Stimulated activated CD4-positive, alpha-beta T cell treated with anti-CD3 and anti-CD28 coated beads, TNF-alpha, amount 100 ng/mL, for 1 hour (primary cell): ENCODE measurements at places on chromosomes 13 and 19.

- no peak for DNase-seq
Observed at GRCh38 chr13:79386125-79386826, 19.8 kb downstream of the RBM26 start.

- no peak for DNase-seq
Observed at GRCh38 chr13:26629260-26629825, 71.9 kb downstream of the WASF3 start.

DNA sequence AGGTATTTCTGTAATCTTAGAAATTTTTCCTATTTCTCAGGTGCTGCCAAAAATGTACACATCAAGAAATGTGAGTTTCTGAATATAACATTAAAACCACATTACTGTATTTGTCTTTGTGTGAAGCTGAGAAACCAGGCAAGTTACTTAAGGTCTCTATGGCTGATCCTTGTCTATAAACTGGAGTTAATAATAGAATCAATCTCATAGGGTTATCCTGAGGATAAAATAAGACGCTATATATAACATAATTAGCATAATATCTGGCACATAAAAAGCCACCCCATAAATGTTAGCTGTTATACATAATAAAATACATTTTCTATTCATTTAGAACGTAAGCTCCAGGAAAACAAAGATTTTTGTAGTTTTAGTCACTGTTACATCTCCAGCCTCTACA is 6.1 kb downstream of the RNF6 start:
- DNase-seq: no peak

GRCh38 chr13:101447852-101448251 is 4.6 kb upstream of the ITGBL1 start:
- no peak for DNase-seq

DNA sequence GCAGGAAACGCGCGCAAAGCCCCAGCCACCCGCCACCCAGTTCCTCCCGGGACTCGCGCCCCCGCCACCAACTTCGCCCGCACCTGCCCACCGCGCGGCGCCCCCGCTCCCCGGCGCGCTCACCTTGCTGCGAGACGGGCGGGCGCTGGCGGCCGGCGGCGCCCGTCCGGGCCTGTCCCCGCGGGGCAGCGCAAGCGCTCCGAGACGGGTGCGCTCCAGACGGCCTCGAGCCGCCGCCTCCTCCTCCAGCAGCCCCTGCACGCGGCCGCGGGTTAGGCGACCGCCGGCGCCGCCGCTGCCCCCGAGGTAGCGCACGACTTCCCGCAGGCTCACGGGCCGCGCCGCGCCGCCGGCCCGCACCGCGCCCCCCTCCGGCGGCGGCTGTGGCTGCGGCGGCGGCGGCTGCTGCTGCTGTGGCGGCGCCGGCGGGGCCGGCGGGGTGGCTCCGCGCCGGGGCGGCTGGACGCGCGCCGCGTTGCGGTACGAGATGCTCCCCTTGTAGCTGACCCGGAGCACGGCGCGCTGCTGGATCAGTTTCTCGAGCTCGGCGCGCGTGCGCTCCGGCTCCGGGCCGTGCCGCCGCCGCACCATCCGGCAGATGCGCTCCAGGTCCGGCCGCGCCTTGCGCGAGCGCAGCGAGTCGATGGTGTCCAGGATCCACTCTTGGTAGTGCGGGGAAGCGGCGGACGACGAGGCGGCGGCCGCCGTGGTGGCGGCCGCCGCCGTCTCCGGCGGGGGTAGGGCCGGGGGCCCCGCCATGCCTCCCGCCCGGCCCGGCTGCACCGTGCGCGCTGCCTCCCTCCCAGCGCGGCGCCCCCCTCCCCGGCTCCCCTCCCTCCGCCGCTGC is 666 bp downstream of the SAMD1 start:
- peak; percentile 42 for DNase-seq

DNA sequence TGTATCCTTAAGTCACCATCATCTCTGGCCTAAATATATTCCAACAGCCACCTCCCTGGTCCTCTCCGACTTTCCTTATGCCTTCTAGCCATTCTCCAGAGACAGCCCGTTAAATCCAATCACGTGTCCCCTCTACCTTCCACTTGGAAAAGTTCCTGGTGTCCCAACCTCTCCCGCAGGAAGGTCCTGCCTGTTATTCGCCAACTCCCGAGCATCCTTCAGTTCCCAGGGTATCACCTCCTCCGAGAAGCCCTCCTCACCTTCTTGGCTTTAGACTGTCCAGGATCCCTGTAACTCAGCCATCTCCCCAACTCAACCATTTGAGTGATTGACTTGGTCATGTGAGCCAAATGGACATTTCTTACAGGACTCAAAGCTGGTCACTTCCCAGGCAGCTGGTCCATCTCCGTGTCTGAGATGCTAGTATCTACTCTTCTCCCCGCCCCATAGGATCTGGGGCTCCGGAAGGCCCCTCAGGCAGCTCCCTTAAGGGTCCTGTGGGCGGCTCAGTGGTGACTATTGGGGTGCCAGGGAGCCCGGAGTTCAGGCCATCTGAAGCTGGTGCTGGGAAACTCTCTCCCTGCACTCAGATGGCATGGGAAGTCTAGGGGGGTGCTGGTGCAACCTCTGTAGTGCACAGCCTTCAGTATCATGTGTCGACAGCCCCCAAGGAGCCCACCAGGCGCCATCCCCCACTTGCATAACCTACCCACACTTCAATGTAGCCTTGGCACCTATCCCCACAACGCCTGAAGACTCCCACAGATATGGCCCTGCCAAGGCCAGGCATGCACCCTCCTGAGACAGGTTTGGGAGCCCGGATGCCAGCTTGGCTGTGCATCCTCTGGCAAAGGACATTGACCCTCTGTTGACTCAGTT is 27.9 kb upstream of the NANOS3 start:
- no peak for DNase-seq

DNA sequence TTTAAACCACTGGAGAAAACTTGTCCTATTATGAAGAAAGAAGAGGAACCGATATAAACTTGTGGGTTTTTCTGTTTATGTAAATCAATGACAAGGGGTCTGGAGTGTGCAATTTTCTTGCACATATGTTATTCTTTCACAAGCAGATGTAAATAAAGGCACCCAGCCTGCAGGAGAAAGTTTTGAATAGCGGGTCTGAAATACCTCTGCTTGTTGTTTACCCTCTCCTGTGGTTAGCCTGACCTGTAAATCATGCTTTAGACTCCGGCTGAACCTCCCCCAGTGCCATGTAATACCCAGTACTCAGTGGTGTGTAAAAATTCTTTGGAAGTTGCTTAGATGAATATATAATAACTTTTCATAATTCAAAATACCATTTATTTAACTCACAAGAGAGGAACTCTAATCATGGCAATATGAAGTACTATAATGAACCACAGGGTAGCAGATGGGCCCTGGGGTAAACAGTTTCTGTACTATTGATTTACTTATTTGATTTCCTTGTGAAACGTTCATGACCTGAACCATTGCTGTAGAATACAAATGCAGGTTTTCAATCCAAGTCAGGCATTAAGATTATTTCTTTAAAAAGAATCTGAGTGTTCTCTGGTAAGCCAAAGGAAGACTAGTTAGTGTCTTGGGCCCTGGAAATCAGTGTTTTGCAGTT is 245.1 kb downstream of the LMO7 start:
- no peak for DNase-seq

- no peak for DNase-seq
Observed at GRCh38 chr19:20359933-20360720, 193.1 kb downstream of the ZNF486 start.

DNA sequence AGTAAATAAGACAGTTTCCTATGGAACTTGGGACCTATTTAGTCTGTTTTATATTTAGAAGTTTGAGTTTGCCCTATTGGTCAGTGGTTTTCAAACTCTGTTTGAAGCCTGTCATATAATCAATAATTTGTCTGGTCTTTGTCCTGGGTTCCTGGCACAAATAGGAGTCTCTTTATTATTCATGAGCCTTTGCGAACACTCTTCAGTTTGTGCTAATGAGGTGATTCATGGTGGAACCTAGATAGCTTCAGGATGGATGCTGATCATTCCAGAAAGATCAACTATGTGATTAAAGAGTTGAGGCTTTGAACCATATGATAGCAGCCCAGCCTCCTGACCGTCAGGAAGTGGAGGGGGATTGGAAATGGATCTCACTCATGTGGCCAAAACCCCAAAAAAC is 10.0 kb upstream of the VWA8 start:
- DNase-seq: no peak

DNA sequence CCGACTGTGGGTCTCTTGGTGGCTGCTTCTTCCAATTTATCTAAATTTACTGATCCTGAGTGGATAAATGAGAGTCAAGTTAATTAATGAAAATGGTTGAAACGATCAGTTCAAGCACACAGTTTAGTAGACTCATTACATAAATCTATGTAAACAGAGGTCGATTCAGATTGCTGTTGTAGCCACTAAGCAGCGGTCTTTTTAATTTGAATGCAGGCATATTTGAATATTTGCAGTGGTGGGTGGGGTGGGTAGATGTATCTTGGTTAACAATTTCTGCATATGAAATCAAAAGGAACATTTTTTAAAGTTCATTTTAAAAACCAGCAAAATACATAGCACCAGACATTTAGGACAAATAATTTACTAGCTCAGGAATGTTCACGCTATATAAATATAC is 325.9 kb downstream of the KLF12 start:
- DNase-seq: no peak

DNA sequence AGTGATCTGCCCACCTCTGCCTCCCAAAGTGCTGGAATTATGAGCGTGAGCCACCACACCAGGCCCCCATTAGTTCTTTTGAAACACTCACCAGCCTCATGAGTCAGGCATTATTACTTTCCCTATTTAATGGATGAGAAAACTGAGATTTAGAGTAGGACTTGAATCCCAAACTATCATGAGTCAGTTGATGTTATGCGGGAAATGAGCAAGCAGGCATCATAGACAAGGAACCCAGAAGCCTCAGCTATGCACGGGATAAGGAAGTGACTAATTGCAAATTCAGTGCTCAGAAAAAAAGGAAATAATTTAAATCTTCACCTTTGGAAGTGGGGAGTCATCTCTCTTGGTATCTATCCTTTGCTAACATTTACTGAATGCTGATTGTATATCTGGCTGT is 217.5 kb downstream of the ABCC4 start:
- DNase-seq: no peak

DNA sequence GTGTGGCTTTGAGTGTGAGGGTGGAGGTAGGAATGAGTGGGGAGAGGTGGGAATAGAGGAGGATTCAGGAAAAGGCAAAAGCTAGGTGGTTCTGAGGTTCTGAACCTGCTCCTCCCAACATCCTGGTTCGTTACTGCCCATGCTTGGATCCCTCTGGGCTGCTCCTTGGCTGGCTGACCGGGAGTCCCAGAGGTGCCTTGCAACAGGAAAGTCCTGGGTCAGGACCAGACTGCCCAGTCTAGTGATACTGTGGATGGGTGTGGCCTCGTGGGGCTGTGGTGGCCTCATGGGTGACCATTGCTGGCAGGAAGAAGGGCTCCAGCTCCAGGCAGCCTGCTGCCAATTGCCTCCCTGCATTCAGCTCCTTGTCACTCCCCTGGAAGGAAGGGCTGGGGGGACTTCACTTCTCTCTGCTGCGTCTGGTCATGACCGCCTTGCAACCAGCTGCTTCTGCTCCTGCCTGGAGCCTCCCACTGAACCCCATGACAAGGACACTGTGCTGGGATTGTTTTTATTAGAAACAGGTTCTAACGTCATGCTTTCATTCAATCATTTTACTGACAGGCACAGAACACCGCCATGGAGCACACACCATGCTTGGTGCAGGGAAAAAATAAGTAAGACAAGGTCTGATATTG is 61.5 kb upstream of the UBL3 start:
- DNase-seq: no peak

DNA sequence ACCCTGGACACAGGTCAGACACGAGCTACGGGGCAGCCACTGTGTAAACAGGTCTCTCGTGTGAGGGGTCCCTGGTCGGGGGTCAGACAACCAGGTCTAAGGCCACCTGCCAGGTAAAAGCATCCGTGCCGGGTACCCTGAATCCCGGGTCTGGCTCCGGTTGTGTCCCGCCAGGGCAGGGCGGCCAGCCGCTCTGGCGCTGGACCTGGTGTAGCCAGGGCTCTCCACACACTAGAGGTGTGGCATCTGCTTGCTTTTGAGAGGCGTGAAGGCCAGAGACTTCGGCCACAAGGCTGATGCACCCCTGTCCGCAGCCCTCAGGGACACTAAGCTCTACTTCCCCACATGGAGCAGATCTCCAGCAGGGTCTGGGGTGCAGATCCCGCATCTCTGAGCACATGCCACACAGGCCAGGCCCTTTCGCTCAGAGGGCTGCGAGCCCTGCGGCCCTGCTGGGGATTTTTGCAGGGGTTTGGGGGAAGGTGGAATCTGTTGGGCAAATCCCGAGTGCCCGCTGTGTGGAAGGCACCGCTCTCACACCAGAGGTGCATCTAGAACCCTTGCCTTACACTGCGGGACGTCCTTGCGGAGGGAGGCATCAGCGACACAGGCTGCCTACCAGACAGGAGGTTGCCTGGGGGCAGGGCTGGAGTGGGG is 13.8 kb upstream of the TIMM13 start:
- no peak for DNase-seq
